Activated naive CD8-positive, alpha-beta T cell treated with anti-CD3 and anti-CD28 coated beads for 36 hours (primary cell): ENCODE measurements at places on chromosomes 1 and 21.

- no peak for DNase-seq
Measured at GRCh38 chr1:161139766-161140165, 7.3 kb upstream of the DEDD start.

DNA sequence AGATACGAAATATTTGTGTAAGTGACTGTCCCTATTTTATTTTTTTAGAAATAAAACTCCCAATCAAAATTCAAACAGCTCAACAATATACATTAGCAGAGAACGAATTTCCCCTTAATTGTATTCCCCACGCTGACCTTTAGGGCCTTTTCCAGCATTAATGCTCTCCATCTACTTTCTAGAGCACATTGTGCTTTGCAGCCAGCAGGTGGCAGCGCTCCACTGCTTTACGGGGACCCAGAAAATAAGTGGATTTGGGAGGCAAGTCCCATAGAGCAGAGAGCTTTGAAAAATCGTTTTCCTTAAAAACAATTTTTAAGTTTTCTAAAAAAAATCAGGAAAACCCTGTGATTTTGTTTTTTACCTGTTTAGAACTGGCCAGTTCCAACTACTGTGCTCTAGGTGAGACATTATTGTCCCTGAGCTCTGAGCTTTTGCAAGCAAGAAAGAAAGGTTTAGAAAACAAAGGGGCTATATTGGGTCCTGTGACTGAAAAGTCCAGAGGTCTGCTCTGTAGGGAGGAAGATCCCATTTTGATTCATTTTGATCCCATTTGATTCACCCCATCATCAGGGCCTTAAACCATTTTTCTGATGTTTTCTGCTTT lies 144.4 kb upstream of the ZNF644 start:
- peak; percentile 14 for DNase-seq

DNA sequence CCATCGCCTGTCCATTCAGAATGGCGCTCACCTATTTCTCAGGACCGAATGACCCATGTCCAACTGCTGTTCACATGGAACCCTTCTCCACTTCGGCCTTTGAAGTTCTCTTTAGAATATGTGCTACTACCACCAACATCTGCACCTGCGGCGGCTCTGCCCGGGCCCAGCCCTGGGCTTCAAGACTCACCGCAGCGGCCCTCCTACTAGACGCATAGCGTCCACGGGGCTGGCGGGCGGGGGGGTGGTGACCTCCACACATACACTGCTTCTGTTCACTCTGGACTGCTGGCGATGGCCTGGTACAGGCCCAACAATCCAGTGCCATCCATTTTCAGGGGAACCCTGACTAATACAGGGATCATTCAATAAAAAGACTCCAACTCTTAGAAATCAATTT lies 394.2 kb downstream of the VAV3 start:
- no peak for DNase-seq

DNA sequence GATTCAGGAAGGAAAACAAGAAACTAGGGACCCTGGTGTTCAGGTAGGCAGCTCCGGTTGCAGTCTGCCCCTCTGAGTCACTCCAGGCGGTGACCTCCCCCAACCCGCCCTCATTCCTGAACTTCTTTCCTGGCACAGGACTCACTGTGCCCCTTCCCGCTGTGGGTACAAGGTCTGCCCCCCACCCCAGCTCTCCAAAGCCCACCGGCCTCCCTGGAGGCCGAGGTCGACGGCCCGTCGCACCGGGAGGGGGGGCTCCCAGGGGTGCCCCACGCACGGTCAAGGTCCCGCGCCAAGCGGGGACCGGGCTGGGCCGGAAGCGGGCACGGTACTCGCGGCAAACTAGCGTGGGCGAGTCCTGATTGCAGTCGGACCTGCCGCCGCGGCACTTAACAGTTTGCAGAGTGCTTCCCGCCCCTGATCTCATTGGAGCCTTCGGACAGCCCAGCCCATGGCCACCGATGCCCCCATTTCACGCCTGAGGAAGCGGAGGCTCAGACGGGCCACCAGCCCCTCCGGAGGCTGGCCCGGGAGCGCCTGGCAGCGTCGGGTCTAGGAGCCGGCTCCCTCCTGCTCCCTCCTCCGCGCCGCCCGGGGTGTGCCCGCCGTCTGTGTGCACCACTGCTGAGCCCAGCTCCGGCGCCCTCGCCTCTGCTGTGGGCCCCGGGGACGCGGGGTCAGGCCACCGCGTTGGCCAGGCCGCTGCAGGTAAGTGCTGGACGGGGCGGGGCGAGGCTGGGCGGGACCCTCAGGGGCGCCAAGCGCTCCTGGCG lies at the start of gene GJB3:
TSS of gene GJB3 (plus strand) at position 144 of the 773 bp plus-strand sequence. CDS start 3,549 bp downstream, outside the sequence.
- DNase-seq, result peak; percentile 26

DNA sequence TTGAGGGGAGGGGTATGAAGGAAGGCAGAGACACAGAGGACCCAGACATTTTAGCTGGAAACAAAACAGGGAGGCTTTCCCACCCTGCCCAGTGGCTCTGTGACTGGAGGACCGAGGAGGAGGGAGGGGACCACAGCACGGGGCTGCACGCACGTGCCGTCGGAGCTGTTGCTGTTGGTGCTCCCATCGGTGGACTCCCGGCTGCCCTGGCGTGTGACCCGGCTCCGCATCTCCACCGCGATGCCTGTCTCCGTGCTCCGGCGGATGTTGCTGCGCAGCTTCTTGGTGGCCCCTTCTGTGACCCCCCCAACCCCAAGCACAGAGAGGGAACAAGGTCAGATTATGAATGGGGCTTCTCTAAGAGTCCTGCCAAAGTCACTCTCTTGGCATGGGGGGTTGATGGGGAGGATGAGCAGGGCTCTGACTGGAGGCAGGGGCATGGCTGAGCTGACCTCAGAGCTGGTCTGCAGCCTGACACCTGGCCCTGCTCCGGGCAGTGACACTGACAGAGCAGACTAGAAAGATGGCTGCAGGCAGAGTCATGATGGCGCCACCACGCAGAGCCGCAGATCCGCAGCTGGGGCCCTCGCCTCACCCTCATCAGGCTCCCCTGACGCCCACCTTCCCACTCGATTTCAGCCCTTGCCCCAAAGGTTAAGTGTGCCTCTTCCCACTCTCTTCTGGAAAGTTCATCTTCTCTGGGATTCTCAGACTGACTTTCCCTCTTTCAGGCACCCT lies 29.6 kb downstream of the RIMS3 start:
- DNase-seq, result no peak

DNA sequence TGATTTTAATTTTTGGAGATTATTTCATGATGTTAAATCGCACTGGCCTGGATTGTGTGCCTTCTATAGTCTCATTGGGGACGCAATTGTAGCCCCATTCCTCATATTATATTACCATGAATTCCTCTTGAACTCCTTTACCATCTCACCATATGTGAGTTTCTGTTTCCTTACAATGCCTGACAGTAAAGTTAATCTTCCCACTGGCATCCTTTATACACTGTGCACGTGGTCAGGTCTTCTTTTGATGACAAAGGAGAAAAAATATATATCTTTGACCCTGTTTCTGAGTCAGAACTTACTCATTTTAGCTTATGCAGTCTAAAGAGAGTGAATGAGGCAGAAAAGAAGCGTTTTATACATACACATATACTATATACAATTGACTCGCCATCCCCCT lies 774 bp upstream of the ABL2 start:
- no peak for DNase-seq

DNA sequence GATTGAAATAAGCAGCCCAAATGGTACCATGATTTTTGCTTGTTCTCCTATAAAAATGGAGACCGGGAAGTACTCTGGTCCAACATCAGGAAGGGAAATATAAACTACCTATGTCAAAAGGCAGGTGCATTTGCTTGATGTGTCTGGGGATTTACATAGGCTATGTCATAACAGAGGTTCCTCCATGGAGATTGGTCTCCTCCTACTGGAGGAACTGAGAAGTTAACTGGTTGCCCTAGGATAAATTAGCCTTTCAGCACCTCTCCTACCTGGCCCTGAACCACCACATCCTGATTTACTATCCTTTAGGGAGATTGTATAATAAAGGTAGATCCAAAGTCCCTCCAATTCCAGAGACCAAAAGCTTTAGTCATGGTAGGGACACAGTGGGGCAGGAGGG lies 1109.3 kb upstream of the B3GALT2 start:
- no peak for DNase-seq

DNA sequence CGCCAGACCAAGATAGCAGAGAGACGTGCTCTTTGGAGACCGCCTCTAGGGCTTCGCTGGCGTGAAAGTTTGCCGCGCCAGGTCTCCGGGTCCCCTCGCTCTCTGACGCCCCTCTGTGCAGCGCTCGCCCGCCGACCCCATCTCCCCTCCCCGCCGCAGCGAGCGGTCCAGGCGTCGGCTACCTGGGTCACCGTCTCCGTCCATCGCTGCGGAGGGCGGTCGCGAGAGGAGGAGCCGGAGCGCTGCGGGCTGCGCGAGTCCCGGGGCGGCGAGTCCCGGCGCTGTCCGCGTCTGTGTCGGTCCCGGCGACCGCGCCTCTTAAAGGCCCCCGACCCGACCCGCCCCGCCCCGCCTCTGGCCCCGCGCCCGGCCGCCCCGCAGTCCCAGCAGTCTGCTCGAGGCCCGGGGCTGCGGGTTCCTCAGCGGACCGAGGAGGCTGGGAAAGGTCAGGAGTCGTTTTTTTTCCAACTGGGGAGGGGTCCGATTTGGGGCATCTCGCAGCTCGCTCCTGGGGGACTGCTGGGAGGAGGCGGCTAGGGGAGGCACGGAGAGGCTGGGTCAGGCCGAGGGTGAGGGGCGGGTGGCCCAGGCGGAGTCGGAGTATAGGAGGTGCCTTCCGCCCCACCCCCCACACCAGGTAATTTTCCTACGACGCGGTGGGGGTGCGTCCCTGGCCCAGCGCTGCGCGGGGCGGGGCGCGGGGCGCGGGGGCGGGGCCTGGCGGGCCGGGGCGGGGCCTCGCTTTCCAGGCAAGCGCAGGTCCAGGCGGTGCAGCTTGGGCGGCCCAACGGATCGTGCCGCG lies at the start of the genes FBXO2 and FBXO44:
TSS of gene FBXO2 (minus strand) at position 293 of the 802 bp plus-strand sequence. CDS start at position 204, 89 bp downstream.
TSS of gene FBXO44 (plus strand) at position 741 of the 802 bp plus-strand sequence. CDS start 959 bp downstream, outside the sequence.
- DNase-seq, result peak; percentile 62

GRCh38 chr1:182119631-182120030 lies 58.1 kb upstream of the ZNF648 start:
- DNase-seq, result no peak

GRCh38 chr1:233662575-233663304 lies 48.8 kb downstream of the KCNK1 start:
- no peak for DNase-seq

GRCh38 chr1:16232316-16232710 lies 4.7 kb downstream of the CPLANE2 start:
- DNase-seq, result no peak

GRCh38 chr21:28923439-28923975 lies 69.2 kb downstream of the LTN1 start:
- DNase-seq, result no peak
